T-helper 2 cell (primary cell): ENCODE measurements at places on chromosomes 12 and 14.
A peak's percentile ranks its signal among the peaks of the same experiment; 100 is the strongest.

- no peak for DNase-seq
Measured at GRCh38 chr14:100374270-100374669, 51.1 kb downstream of the SLC25A47 start.

- DNase-seq = no peak
Measured at GRCh38 chr12:11941606-11942337, 129.0 kb upstream of the BCL2L14 start.

DNA sequence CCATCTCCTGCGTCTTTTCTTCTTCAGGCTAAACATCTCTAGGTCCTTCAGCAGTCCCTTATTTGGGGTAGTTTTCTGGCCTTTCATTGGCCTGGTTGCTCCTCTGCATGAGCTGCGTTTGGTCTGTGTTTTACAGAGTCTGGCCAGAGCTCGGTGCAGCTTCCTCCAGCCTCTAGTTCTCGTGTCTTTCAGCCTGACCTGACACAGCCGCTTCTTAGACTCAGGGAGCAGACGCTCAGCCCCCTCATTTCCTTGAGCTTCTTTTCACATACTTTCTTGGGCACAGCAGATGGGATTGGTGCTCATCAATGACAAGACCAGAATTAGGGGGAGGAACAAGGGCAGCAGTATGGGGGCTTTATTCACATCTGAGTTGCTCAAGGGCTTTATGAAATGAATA is 13.6 kb upstream of the GSG1 start:
- DNase-seq = no peak

GRCh38 chr12:57939291-57939690 is 2.1 kb upstream of the ATP23 start:
- DNase-seq = no peak

DNA sequence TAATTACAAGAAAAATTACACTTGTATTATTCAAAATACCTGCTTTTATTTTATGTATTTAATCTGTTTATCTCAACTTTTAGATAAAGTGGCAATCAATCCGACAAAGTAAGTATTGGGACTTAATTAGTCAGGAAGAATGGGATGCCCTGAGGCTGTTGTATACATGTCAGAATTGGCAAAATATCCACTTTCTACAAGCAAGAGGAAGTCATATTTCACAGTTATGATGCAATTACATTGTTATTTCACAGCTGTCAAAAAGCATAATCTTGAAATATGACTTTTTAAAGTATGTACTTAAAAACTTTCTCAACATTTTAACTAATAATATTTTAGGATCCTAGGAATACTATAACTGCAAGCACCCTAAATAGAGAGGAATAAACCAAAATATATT is 357.1 kb upstream of the MGAT4C start:
- no peak for DNase-seq

- no peak for DNase-seq
Measured at GRCh38 chr12:101935890-101936746, 58.7 kb downstream of the DRAM1 start.

- DNase-seq = no peak
Measured at GRCh38 chr12:113470871-113471618, 626 bp downstream of the LHX5 start.

DNA sequence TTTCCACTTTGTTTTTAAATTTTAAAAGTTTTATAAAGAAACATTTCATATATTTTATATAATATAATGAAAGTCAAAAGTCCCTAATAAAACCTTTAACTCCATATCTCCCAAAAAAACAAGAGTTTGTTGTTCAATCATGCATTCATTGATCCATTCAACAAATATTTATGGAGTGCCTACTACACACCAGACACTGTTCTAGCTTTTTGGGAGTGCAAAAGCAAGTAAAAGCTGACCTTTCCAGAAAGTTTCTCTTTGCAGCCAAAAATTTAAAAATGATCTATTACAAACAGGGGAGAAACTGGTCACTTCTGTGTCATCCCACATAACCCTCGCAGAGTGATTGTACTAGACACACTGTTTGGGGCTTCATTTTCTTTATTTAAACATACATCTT is 740.0 kb upstream of the TBX3 start:
- DNase-seq = no peak

GRCh38 chr12:62468397-62468796 is 1.8 kb downstream of the MON2 start:
- DNase-seq = no peak

- no peak for DNase-seq
Measured at GRCh38 chr12:80593766-80594165, 113.7 kb upstream of the MYF6 start.

DNA sequence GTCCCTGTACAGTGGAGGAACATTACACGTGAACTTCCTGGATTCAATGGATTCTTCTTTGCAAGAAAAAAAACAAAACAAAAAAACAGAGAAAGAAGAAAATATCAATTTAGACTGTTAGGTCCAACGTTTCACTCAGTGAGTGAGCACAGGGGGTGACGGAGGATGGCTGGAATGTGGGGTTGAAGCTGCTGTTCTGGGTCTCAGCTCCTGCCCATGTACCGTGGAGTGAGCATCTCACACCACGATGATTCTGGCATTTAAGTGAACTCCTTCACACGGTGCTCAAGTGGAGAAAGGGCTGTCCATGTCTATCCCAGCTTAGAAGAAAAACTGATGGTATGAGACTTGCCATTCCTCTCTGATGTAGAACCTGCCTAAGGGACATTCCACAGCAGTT is 23.2 kb downstream of the CCND2 start:
- DNase-seq = no peak

DNA sequence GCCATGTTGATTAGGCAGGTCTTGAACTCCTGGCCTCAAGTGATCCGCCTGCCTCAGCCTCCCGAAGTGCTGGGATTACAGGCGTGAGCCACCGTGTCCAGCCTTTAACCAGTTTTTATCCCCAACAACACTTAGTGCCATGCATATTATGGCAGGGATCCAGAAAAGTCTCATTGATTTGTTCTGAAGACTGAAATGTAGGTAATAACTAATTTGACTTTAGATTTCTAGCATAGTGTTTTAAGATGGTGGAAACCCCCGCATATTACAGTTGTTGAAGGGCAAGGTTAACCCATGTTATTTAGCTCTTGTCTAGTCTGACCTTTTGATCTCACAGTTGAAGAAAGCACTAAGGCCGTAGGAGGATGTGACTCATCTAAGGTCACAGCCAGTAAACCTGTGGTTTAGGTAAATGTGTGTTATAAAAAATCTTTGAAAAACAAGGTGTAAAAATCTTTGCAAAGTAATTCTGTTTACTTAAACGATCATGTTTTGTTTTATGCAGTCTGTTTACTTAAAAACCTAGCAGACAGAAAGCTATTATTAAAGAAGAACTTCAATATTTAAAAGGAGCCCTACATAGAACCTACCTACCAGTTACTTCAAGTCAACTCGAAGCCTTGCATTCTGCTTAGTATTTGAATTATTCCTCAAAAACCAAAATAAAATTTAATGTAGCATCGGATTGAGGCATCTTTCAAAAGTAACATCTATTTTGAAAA is 24.8 kb downstream of the BICDL1 start:
- DNase-seq = peak; percentile 28

- DNase-seq = no peak
Measured at GRCh38 chr14:24355009-24355408, 13.0 kb upstream of the NFATC4 start.

- DNase-seq = no peak
Measured at GRCh38 chr12:97452839-97453238, 9.8 kb upstream of the RMST start.

- peak; percentile 6 for DNase-seq
Measured at GRCh38 chr12:3658327-3659163, 94.4 kb downstream of the CRACR2A start.

- no peak for DNase-seq
Measured at GRCh38 chr14:36847366-36847765, 185.7 kb downstream of the PAX9 start.

- peak; percentile 95 for DNase-seq
Measured at GRCh38 chr12:107093417-107094182, at the start of gene CRY1. CRY1 (minus strand) TSS chr12:107093549; CDS start chr12:107092961, 588 bp downstream.

DNA sequence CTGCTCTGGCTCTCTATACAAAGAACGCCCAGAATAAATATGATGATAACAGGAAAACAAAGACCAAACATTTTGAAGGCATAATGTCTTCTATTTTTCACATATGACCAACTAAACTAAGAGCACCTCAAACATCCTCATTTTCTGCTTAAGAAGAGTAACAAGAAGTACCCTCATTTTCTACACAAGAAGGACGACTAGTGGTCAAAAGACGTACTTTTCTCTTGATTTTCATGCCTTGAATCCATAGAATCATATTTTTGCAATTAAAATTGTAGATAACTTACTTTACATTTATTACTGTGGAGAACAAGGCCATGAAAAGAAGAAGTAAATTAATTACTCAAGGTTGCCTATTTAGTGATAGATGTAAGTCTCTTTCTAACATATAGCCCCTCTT is 358.6 kb downstream of the DUSP6 start:
- no peak for DNase-seq

GRCh38 chr14:34368115-34368970 is 93.7 kb downstream of the SPTSSA start:
- DNase-seq = no peak

- DNase-seq = no peak
Measured at GRCh38 chr14:78872837-78873236, 702.7 kb downstream of the NRXN3 start.

GRCh38 chr12:132674561-132674960 is 12.6 kb downstream of the POLE start:
- no peak for DNase-seq

- DNase-seq = no peak
Measured at GRCh38 chr14:71508901-71509300, 423.3 kb upstream of the RGS6 start.
